ENCODE measurements at places on chromosomes 12 and 14. TPM values are rescaled to one million over a fixed set of nuclear protein-coding genes. Genes with fewer than 3 reads are reported as not detected.

DNA sequence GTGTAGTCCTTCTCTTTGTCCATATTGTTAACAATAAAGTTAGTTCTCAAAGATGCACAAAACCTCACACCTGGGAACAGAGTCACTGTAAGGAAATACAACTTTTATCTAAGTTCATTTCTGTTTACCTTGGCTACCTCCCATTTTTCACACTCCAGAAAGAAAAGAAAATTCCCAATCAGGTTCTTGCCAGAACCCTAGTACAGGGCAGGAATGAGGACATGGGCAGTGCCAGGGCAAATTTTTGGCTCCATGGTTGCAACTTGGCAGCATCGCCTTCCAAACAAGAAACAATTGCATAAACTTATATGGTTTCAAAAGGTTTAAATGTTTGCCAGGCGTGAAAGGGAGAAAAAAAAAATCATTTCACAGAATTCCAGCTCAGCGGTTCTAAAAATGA lies 296.3 kb upstream of the PRKD1 start:
- no peak for DNase-seq

The KRT71 gene
- total RNA-seq, result 0.32 TPM

The UNG gene
- total RNA-seq, result 48.0 TPM

The PIANP gene
- total RNA-seq, result not detected

The PPP1R36 gene
- total RNA-seq, result 0.89 TPM

DNA sequence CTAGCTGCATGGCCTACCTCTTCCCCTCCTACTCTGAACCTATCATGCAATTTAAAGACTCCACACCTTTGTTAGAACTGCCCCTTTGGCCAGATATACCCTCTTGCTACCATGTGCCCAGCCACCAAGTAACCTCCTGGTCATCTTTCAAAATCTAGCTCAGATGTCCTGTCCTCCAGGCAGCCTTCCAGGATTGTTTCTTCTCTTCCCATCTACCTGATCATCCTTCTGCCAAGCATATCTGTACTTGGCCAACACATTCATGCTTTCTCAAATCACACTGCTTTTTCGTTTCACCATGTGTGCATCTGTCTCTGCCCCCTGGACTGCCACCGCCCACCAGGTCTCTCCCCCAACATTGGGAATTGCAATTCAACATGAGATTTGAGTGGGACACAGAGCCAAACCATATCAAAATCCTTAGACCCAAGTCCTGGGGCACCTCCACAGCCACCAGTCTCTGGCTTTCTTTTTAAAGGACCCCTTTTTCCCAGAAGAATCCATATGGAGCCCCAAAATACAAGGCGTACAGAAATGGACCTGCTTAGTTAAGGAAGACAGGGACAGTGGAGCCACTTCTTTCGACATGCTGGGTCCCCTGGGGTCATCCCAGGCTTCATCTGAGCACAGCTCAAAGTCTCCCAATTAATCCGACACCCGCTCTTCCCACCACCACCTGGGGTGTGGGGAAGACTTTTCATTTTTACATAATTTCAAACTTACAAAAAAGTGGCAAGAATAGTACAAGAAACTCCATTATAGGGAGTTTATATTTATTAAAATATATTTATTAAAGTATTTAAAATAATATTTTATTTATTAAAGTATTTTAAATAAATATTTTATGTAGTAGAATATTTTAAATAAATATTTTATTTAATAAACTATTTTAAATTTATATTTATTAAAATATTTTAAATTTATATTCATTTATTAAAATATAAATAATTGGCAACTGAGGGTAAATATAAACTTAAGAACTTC lies 7.9 kb upstream of the CMKLR1 start:
- DNase-seq, result no peak

Data from lower leg skin (tissue), 4 donors.